ENCODE measurements at places on chromosomes 5 and 9.
A peak's percentile ranks its signal among the peaks of the same experiment; 100 is the strongest.

- DNase-seq, result peak; percentile 12
Observed at GRCh38 chr9:116156621-116157314, 3.2 kb downstream of the PAPPA start.

- no peak for DNase-seq
Observed at GRCh38 chr5:141484641-141485311, at the start of gene PCDHGC4. PCDHGC4 (plus strand) TSS chr5:141485030; CDS start chr5:141485174, 144 bp downstream.

- no peak for DNase-seq
Observed at GRCh38 chr5:142720641-142721271, 34.9 kb upstream of the FGF1 start.

GRCh38 chr9:120184266-120184665 is 395.7 kb downstream of the CDK5RAP2 start:
- DNase-seq, result no peak

DNA sequence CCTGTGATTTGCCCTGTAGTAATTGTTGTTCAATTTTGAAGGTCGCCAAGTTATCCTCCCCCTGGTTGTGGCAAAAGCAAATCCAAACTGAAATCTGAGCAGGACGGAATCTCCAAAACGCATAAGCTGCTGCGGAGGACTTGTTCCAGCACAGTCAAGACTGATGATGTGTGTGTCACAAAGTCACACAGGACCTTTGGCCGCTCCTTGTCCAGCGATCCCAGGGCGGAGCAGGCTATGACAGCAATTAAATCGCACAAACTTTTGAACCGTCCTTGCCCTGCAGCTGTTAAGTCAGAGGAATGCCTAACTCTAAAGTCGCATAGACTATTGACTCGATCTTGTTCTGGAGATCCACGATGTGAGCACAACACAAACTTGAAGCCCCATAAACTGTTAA is 128.4 kb downstream of the PARP8 start:
- DNase-seq, result no peak
